SIG-M5 (cell line): ENCODE measurements at places on chromosomes 4 and X.

DNA sequence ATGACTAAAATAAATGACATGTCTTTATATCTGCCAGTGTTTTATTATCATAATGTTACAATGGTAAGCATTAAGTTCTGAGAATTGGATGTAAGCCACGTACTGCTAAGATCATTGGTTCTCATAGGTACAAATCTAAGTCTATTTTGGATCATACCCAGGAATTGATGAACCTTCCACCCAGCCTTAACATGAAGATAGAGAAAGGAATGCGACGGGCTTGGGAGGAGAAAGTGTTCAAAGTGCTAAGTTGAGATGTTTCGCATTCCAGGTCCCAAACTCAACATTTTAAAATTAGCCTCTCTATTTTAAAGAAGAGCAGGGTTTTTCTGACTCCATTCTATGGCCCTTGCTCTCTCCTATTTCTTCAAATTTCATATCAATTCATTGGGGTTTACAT lies 54.9 kb upstream of the FRAS1 start:
- DNase-seq, result no peak

GRCh38 chr4:143320113-143320512 lies 16.6 kb upstream of the GAB1 start:
- no peak for DNase-seq

DNA sequence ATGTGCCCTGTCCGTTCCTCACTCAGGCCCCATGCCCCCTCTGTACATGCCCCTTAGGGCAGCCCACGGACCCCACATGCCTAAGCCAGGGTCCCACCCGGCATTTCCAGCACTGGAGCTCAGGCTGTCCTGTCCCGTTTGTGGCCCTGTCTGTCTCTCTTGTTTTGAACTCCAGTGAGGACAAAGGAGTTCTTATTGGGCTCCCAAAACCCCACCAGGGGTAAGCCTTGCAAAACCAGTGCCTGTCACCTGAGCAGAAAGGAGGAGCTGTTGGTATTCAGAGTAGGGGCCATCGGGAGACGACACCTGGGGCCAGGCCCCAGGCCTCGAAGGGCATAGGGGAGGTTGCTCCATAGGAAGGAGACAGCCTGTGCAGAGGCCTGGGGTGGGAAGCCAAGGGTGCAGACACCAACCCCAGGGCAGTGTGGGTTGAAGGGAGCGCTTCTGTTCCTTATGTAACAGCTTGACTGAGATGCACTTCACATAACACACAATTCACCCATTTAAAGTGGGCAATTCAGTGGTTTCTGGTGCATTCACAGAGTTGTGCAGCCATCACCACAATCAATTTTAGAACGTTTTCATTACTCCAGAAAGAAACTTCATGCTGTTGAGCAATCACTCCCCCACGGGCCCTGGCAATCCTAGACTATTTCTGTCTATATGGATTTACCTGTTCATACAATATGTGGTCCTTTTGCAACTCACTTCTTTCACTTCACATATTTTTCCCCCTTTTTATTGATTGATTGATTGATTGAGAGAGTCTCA lies 31.7 kb downstream of the MAN2B2 start:
- DNase-seq, result no peak

- no peak for DNase-seq
Measured at GRCh38 chrX:75522565-75523431, at the start of gene ZDHHC15. Gene ZDHHC15 (minus strand): TSS chrX:75523037. CDS start chrX:75523024, 13 bp downstream.

GRCh38 chrX:31546126-31546525 lies 474.3 kb upstream of the FTHL17 start:
- DNase-seq, result no peak
